ENCODE measurements at places on chromosomes 7 and 10. TPM values are rescaled to one million over a fixed set of nuclear protein-coding genes. Genes with fewer than 3 reads are reported as not detected.

The TMEM213 gene
- not detected for total RNA-seq

The MINDY4 gene
- total RNA-seq = 6.8 TPM

The HSPA12A gene
- 86.9 TPM for total RNA-seq

The ZPBP gene
- total RNA-seq = not detected

The PDZD7 gene
- 0.55 TPM for total RNA-seq

The CLDN12 gene
- total RNA-seq = 20.1 TPM

The NPTX2 gene
- total RNA-seq = 23.8 TPM

The CTBP2 gene
- 56.5 TPM for total RNA-seq

- no peak for DNase-seq
Measured at GRCh38 chr10:3310016-3310784, 137.6 kb upstream of the PITRM1 start.

- no peak for DNase-seq
Measured at GRCh38 chr7:94240902-94241301, 153.8 kb upstream of the COL1A2 start.

DNA sequence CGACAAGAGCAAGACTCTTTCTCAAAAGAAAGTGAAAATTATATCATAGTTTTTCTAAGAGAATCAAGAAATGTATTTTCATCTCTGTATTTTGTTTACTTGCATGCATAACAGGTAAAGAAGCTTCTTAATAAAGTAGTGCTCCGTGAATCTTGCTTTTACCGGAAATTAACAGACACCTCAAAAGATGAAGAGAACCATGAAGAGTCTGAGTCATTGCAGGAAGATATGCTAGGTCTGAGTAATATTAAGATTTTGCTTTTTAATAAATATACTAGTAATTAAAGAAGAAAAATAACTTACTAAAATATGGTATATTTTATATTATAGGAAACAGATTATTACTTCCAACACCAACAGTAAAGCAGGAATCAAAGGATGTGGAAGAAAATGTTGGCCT is 39.5 kb upstream of the STOX1 start:
- no peak for DNase-seq

- DNase-seq = no peak
Measured at GRCh38 chr7:151662251-151662826, 142.6 kb upstream of the RHEB start.

DNA sequence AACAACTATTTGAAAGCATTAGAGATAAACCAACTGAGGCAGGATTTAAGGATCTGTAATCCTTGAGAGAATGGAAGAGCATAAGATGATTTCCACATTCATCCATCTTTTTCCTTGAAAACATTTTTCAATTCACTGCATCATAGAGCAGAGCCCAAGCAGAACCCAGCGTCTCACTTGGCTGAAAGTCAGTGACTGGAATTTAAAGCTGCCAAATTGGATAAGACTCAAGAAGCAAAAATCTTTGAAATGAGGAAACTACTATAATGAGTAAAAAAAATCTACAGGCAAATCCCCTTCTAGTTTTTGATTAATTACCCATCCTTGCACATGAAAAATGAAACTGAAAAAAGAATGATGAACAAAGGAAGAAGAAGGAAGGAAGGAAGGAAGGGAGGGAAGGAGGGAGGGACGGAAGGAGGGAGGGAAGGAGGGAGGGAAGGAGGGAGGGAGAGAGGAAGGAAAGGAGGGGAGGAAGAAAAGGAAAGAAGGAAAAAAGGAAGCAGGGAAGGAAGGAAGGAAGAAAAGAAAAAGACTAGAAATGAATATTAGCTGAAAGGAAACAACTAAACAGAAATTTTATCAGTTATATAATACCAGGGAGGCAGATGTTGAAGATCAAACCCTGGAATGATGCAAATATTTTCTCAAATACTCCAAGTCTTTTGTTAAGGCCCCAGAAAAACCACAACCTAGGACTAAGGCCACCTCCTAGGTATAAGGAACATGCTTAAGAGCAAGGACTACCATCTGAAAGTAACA is 336.3 kb upstream of the MAGI2 start:
- no peak for DNase-seq

GRCh38 chr10:68489919-68490318 is 18.1 kb upstream of the DNA2 start:
- no peak for DNase-seq

- DNase-seq = no peak
Measured at GRCh38 chr7:30065746-30066145, 37.5 kb downstream of the PLEKHA8 start.

DNA sequence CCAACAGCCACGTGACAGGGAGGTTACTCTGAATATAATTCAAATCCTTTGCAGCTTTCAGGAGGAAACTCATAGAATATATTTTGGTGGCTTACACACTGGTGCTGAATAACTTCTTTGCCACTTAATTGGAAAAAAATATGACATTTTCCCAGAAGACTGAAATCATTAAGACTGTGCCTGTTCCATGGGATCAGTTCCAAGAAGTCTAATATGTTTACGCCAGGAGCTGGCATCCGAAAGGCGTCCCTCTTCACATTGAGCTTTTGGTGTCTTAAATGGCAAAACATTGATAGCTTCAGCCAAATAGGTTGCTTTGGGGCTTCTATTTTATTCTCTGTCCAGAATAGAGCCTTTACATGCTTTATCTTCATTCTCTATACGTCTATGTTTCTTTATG is 917.6 kb upstream of the LRRTM3 start:
- DNase-seq = no peak

GRCh38 chr7:29282819-29283414 is 88.3 kb downstream of the CHN2 start:
- no peak for DNase-seq

- DNase-seq = no peak
Measured at GRCh38 chr7:44671069-44671468, 64.6 kb downstream of the OGDH start.

- DNase-seq = no peak
Measured at GRCh38 chr7:127759945-127760421, 108.0 kb downstream of the SND1 start.

DNA sequence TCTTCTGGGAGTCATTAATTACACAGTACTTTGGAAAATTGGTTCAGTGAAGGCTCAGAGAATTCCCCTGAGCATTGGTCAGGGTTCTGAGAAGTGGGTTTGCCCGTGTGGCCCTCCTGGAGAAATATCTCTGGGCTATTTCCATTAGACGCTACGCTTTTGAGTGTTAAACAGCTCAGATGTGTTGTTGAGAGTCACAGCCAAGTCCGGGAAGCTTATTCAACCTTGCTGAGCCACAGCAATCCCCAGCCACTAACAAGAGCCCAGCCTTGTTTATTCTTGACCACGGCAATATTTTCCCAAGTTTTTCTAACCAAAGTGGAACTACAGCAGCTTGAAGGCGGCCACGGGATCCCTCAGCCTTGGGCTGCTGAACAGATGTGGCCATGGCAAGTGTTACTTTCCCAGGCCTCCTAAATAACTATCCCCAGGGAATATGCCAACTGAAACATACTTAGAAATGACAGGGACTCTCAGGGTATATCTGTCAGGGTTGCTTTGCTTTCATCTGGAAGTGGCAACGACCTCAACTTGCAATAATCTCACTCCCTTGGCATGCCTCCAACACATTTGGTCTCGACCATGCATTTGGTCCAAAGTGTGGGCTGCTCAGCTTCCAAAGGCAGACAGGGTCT is 214.7 kb downstream of the EMX2 start:
- DNase-seq = no peak
